ENCODE measurements at places on chromosomes 12 and 14.

- DNase-seq, result no peak
Measured at GRCh38 chr12:22672951-22673350, 48.0 kb downstream of the ETNK1 start.

DNA sequence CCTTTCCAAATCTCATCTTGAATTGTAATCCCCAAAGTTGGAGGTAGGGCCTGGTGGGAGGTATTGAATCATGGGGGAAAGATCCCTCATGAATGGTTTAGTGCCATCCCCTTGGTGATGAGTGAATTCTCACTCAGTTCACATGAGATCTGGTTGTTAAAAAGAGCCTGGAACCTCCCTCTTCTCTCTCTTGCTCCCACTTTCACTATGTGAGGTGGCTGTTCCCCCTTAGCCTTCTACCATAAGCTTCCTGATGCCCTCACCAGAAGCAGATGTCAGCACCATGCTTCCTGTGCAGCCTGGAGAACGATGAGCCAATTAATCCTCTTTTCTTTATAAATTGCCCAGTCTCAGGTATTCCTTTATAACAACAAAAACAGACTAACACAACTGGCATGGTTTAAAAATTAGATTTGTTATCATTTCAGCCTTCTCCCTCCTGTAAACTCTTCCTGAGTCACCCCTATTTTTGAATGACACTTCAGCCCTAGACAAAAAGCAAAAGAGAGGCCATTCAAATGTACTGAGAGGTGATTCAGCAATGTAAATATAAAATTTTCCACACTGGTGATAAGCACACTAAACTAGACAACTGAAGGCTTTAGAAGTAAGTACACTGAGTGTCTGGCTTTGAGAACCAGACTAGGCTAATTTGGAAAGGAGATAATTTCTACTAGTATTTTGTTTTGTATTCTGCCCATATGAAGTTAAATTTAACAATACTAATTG, 212.1 kb upstream of the ABCD2 start:
- no peak for DNase-seq

- DNase-seq, result no peak
Measured at GRCh38 chr14:99574099-99574880, 29.7 kb downstream of the CCDC85C start.

- no peak for DNase-seq
Measured at GRCh38 chr14:77979666-77980351, 179.9 kb downstream of the ADCK1 start.

DNA sequence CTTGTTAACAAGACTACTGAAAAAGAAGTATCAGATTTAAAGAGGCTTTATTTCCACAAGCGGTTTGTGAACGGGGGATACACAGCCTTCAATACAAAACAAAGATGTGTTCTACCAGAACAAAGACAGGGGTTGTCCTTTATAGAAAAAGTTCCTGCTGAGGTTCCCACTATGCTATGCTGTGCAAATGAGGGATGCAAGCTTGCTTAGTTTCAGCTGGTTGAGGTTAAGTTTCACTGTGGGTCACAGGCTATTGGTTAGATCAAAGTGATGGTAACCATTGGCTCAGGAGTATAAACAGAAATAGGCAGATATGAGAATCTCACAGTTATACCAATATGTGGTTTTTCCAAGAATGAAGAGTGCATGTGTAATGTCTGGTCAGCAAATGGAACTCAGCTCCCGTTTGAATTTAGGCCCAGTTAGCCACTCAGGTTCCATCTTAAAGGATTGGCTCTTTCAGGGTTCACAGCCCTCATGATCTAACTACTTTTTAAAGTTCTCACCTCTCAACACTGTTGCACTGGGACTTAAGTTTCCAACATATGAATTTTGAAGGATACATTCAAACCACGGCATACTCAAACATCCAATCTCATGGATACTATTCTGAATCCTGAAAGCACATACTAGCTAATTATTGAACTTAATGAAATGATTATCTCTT, 215.4 kb upstream of the DCN start:
- DNase-seq, result no peak
